Activated CD8-positive, alpha-beta memory T cell treated with anti-CD3 and anti-CD28 coated beads, Interleukin-2, amount 50 U/mL, for 48 hours (primary cell): ENCODE measurements at places on chromosomes 13 and 19.

DNA sequence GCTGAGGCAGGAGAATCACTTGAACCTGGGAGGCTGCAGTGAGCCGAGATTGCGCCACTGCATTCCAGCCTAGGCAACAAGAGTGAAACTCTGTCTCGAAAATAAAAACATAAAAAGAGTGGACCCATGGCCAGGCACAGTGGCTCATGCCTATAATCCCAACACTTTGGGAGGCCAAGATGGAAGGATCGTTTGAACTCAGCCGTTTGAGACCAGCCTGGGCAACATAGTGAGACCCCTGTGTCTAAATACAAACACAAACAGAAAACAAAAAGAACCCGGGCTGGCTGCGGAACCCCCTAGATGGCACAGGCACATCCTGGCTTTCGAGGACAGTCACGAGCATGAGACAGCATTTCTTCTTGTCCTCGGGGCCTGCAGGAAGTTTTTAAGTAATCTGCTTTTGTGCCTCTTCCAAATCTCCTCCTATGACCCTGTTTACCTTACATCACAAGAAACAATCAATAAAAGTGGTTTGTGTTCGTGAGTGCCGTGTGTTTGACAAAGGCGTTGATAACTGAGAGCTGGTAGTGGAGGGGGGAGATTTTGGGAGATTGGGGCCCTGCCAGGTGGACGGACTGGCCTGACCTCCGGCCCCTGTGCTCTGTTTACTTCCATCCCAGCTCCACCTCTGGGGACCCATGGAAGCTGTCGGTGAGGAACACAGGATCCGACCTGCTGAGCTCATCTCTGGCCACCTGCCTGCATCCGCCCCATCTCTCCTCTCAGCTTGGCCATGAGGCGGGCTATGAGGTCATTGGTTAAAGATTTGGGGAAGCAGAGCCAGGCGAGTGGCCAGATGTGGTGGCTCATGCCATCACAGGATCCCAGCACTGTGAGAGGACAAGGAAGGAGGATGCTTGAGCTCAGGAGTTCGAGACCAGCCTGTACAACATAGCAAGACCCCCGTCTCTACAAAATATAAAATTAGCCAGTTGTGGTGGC lies 5.9 kb upstream of the GDF15 start:
- DNase-seq = no peak

DNA sequence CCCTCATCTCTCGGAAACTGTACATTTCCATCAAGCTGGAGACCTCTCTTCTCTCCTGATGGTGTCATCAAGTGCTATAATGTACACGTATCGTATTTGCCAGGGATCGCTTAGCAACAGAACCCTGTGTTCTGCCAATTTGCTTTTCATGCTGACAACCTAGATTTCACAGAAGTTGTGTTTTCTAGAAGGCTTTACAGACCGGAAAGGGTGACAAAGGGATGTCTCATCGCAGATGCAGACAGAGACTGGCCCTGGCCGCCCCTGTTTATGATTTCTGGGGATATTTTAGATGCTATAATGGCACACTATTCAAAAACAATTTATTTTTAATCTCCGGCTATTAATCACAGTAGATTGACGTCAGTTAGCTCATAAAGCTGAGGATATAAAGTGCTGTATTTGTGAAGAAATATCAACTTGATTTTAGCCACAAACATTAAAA lies 291.4 kb downstream of the IRS2 start:
- DNase-seq = no peak

- DNase-seq = no peak
Observed at GRCh38 chr13:48500652-48501197, 32.2 kb downstream of the RCBTB2 start.

DNA sequence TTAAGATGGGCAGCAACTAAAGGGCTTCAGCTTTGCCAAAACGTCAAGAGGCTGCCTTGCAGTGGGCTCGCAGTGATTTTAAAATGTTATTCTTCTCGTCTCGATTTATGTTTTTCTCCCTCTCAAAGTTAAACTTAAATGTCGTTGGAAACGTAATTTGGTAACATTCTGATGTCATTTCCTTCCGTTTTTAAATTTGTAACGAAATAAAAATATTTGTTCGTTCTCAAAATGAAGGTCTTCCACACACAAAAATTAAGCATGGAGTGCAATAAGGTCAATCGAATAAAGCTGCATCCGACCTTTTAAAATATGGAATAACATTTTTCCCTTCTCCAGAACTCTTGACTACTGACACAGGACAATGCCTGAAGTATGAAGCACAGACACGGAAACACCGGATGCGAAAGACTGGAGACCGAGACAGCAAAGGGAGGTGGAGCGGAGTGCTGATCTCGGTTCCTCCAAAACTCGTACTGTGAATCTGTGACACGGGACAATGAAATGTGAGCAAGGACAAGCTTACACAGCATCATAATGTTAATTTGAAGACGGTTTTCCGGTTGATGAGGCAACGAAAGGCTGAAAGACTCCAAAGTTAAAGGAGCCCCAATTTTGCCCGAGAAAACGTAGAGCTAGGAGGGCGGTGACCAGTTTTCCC lies 850 bp downstream of the MTMR6 start:
- no peak for DNase-seq

- no peak for DNase-seq
Observed at GRCh38 chr19:6417713-6418561, 6.7 kb downstream of the KHSRP start.

DNA sequence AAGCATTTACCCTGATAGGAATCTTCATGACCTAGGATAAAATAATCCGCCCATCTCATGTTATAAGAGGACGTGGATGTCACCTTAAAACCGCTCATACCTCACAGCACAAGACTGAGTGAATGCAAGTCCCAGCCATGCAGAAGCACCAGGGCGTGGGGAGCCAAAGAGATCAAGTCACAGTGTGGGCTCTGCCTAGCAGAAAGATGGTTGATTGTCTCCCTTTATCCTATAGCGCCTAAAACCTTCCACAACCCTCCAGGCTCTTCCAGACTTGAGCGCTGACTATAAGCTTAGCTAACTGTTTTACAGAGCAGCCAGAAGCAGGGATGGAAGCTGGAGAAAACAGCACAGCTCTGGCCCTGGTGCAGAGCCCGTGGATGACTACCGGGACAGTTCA lies 6.8 kb upstream of the ANKRD10 start:
- no peak for DNase-seq
